ENCODE measurements at places on chromosomes 6 and 20. TPM values are rescaled to one million over a fixed set of nuclear protein-coding genes. Genes with fewer than 3 reads are reported as not detected.
A peak's percentile ranks its signal among the peaks of the same experiment; 100 is the strongest.

The BTN1A1 gene
- not detected for total RNA-seq

The TJAP1 gene
- 28.8 TPM for total RNA-seq

The CD93 gene
- total RNA-seq, result 20.8 TPM

The IL17F gene
- total RNA-seq, result not detected

The TCF15 gene
- total RNA-seq, result 3.6 TPM

The C20orf141 gene
- total RNA-seq, result not detected

The TMEM170B gene
- total RNA-seq, result 14.5 TPM

The RIN2 gene
- 17.9 TPM for total RNA-seq

The RHAG gene
- 0.26 TPM for total RNA-seq

DNA sequence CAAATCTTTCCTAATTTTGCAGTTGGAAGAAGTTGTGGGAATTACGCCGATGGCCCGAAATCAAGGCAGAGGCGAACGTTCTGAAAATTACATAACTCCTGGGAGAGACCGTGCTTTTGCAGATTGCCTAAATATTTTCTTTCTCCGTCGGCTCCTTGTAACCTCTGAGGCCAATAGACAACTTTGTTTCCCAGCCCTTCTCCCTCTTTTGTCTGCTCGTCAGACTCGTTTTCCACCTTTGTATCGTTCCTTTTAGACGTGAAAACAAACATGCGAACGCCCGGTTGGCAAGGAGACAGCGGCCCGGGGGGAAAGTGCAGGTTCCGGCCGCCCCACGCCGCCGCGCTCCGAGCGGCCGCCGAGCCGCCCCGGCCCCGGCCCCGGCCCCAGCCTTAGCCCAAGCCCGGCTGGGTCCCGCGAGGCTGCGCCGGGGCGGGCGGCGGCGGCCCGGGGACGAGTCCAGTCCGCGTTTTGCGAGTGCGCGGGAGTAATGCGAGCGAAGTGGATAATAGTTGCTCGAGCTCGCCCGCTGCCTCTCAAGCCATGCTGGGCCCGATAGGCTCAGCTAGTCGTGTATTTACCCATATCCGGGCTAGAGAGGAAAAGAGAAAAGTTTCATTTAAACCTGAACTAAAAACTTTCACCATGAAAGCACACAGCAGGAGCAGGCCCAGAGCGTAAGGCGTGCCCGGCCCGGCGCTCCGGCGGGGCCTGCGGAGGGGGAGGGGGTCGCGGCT is at the start of gene ARID1B:
TSS of gene ARID1B (plus strand) at position 539 of the 737 bp plus-strand sequence. CDS start 303 bp downstream, outside the sequence.
- peak; percentile 74 for DNase-seq

DNA sequence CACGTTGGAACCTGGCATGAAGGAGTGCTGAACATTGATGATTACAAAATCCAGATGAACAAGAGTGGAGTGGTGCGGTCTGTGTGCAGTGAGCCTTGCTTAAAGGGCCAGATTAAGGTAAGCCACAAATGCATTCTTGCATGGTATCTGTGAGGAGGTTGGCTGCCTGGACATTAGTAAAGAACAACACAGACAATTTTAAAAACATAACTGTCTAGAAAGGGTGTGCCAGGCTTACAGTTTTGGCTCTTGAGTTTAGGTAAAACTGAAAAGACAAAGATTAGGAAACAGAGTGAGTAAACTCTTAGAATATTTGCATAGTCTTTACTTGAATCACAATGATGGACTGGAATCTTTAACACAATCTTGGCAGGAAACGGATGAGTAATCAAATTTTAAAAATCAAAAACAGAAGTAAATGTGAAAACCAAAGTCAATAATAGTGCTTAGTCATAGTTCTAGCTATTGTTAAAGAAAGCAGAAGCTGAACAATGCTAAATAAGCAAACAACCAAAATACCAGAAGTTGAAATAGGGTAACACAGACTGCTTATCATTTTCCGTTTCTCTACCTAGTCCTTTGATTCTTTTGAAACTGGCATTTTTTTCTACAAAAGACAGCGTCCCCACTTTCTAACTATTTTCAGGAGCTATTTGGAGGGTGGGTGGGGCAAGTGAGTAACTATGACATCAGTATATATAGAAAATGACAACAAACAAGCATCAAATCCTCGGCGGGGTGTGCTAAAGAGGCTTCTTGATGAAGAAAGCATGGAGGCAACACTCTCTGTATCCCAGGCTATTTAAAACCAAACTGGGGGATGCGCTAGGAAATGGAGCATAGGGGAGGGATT is 185.8 kb upstream of the RAB32 start:
- no peak for DNase-seq

- DNase-seq, result no peak
Observed at GRCh38 chr6:71040841-71041240, 84.0 kb upstream of the B3GAT2 start.

DNA sequence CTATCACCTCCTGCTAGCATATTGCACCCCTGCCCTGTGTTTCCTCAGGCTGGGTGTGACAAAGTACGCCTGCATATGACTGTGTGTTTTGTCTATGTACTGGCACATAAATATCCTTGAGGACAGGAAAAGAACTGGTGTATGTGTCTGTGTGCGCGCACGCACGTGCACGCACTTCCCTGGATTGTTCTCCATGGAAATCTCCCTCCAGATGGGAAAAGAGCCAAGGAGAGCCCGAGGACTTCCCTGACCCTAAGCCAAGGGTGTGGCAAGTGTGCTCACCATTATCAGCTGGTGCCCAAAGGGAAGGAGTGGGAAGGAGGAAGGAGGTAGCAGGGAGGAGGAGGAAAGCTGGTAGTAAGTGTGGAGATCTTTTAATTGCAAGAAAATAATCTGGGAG is 117.6 kb downstream of the HIVEP2 start:
- DNase-seq, result no peak

GRCh38 chr6:34110610-34111009 is 35.3 kb downstream of the GRM4 start:
- DNase-seq, result no peak

- no peak for DNase-seq
Observed at GRCh38 chr6:37288247-37288646, 30.3 kb upstream of the TMEM217 start.

- no peak for DNase-seq
Observed at GRCh38 chr20:45174434-45175364, at the start of gene PI3. Gene PI3, plus strand, starts transcription at chr20:45174902. Its CDS starts 21 bp downstream, at chr20:45174923.

- DNase-seq, result no peak
Observed at GRCh38 chr6:11960909-11961779, 51.0 kb upstream of the HIVEP1 start.

DNA sequence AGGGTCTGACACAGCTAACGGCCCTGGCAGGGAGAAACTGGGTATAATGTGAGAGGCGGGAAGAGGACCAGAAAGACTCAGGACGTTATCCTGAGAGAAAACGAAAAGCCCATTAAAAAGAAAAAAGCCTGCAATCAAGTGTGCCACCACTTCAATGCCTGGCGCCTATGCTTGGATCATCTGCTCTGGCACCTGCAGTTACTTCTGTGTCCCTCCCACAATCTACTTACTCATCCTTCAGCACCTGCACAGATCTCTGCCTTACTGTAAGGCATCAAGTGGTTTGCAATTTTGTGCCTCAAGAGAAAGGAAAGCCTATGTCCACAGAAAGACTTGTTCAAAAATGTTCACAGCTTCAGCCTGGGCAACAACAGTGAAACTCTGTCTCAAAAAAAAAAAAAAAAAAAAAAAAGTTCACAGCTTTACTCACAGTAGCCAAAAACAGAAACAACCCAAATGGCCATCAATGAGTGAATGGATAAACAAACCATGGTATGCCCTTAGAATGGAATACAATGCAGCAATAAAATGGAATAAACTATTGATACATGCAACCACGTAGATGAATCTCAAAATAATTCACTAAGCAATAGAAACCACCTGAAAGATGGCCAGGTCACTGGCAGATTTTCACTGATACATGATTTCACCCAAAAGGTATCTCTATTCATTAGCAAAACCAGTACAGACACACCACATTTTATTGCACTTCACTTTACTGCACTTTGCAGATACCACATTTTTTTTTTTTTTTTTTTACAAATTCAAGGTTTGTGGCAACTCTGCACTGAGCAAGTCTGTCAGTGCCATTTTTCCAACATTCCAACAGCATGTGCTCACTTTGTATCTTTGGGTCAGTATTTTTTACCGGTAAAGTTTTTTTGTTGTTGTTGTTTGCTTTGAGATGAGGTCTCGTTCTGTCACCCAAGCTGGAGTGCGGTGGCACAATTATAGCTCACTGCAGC is 48.6 kb downstream of the ABHD12 start:
- no peak for DNase-seq

- no peak for DNase-seq
Observed at GRCh38 chr20:26218301-26218700, 521.6 kb upstream of the ZNF337 start.

DNA sequence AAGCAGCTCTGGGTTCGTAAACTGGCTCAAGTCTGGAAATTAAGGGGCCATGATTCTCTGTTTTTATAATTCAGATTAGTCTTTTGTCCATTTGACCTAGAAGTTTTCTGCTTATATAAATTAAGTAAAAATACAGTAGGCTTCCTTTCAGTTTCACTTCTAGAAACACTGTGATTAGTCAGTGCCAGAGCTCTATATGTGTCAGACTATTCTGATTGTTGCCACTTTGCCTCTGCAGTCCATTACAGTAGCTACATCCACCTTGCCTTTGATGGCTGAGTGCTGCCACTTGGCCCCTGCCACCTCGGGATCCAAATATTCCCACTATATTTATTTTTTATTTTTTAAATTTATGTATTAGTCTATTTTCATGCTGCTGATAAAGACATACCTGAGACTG is 7.9 kb downstream of the ZC2HC1B start:
- DNase-seq, result no peak

DNA sequence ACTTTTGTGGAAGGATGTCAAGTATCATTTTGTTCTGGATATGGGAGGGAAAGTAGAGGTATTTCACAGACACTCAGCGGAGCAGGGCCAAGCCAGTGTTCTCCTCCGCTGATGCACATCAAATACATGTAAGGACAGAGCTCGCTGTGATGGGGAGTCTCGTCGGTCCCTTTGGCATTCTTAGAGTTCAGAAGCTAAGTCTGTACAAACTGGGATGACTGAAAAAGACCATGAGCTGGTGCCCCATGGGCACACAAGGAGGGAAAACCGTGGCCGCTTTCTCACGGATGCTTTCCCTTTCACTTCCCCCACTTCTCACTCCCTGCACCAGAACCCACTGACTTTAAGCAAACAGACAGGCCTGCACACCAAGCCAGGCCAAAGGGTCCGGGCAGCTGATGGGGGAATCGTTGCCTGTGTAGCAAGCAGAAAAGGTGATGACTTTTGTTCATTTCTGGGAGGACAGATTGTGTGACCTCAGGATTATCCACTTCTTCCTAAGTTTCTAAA is 27.7 kb upstream of the MPC1 start:
- DNase-seq, result no peak

DNA sequence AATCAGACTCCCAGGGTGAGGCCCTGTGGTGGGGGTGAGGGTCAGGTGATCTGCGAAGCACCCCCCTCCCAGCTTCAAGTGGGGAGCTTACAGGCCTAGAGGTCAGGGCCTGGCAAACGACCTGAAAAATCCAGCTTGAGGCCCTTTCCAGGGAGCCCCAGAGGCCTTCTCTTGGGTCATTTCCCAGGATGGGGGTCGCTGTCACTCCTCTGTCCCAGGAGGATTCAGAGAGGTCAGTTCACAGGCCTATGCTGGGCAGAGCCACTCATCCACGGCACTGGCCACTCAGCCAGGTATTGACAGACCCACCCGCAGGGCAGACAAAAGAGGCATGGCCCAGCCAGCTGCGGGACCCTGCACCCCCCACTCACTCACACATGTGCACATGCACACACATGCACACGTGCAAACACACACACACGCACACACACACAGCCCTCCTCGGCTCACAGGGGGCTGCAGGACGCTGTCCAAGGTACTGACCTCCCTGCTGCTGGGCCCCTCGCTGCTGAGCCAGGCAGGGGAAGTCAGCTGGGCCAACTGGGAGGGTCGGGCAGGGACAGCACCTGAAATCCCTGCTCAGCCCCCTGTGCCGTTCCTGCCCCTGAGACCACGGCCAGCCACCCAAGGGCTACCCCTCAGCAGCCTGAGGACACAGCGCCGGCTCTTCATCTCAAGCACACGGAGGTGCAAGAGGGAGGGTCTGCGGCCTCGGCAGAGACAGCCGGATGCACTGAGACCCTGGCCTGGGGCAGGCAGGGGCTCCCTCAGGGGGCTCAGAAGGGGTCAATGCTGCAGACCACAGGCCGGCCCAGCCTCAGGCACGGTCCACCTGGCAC is 113.8 kb downstream of the TAF4 start:
- peak; percentile 3 for DNase-seq

DNA sequence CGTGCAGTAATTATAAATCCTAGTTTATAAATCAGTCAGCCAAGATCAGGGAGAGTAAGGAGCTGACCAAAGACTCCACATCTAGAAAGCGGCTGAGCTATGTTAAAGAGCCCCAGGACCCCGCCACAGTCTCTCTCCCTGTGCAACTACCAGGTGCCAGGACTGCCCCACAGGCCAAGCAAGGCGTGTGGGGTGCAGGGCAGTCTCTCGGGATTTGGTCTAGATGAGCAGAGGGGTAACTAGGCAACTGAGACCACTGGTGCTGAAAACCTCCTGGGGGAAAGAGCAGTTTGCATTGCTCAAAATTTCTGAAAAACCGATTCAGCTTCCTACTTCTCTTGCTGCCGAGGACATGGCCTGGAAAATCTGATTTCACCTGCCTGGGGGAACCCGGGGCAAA is 10.4 kb downstream of the PMEPA1 start:
- no peak for DNase-seq

DNA sequence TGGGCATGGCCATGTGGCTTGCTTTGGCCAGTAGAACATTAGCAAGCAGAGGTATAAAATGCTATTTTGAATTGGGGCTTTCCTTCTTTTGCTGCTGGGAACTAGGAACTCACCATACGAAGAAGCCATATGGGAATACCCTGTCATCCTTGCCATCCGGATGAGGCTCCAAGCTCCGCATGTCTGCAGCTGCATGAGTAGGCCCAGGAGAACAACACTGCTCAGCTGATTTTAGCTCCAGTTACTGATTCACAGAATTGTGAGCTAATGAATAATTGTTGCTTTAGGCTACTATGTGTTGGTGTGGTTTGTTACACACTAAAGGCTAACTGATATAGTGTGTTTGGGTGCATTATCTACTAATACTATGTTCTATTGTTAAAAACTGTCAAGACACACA is 2.7 kb upstream of the PLCB4 start:
- DNase-seq, result no peak

DNA sequence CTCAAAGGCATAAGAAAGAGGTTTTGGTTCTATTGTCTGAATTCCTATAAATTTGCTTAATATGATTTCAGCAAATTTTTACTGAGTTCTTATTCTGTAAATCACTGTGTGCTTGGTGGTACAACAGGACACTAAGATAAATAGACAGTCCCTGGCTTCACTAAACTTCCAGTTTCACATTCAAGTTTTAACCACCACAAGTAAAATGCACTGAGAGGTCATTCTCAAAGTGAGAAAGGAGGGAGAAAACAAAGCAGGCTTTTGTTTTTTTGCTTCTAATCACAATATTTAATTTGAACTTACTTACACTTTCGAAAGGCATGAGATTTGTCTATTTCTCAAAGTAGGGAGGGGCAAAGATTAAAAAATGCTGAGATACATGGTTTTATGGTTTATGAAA is 445.7 kb downstream of the CDC5L start:
- DNase-seq, result no peak

GRCh38 chr6:148223424-148223842 is 119.2 kb upstream of the SASH1 start:
- no peak for DNase-seq

GRCh38 chr20:4512891-4513550 is 208.7 kb upstream of the PRND start:
- DNase-seq, result no peak

GRCh38 chr6:53723331-53723730 is 57.8 kb upstream of the KLHL31 start:
- DNase-seq, result no peak

GRCh38 chr20:21323640-21324039 is 20.5 kb downstream of the XRN2 start:
- no peak for DNase-seq
